Ammon's horn (tissue), 1 donor: ENCODE measurements at places on chromosomes 7 and 10.

DNA sequence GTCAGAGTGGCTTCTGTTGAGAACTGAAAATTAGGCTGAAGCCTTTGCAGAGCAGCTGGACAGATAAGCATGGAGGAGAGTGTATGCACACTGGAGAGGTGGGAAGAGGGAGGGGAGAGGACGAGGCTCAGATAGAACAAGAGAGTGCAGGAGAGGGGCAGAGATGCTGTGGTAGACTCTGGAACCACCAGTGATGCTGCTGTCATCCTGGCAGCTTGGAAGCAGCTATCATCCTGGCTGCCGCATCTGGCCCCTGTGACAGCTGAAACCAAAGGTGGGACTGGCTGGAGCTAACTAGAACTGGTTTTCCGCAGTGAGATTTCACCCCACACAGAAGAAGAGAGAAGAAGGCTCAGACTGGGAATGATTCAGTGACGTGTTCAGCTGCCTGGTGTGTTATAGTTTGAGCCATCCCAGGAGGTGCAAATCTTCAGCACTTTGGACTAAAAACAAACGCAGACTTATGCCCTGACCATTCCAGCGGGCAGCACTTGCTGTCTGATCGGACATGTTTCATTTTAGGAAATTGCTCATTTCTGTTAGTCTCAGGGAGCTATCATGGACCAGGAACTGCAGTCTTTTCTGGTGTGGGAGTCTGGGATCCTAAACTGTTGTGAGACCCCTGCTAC, 38.4 kb downstream of the EEPD1 start:
- DNase-seq, result no peak

DNA sequence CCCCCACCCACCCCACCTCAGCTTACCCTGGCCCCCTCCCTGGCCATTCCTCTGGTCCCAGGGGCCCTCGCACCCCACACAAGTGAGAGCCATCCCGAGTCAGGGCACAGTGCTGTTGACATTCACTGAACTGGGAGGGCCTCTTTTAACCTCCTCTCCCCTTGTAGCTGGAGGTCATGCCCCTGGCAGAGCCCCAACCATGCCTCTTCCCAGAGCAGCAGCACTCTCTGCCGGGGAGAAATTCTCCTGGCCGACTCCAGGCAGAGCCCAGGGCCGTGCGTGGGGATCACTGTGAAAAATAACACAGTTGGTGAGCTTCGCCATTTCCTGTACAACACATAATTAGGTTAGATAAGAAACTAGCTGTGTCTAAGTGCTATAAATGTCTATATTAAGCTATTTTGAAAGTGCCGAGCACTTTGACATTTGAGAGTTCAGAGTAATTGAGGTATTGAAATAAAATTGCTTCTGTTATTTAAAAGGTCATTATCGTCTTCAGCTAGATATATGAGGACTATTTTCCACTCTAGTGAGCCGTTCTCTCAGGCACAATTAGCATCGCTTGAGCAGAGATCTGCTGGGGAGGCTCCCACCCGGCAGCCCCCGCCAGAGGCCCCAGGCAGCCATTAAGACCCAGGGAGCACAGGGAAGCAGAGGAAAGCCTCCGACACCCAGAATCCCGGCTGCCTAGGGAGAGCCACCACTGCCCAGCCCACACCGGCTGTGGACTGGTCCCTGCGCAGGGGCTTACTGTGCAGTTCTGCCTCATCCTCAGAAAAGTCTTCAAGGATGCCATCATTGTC, 62.4 kb upstream of the LRRC18 start:
- DNase-seq, result no peak

DNA sequence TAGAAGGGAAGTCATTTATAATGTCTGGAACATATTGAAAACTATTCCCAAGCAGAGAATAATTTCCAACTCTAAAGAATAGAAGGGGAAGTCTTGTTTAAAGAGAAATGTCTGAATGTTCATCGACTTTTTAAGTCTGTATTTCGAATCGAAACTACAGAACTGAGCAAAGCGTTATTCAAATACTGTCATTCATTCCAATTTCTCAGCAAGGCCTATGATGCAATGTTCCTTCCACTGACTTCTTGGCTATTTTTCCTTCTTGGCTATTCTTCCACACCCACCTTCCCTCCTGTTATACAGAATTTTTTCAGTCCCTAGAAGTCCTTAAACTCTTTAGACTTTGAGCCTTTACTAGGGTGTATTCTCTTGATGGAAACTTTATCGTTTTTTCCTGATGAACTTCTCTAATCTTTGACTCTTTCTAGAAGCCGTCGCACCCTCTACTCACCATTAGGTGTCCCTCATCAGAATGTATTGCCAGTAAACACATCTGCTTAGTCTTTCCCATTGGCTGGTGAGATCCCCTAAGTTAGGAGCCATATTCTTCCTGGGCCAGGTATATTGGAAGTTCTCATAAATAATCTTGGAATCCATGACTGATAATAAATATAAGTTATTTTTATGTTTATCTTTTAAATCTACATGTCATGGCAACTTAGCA, 235.7 kb upstream of the CCDC6 start:
- DNase-seq, result no peak

GRCh38 chr7:842431-843031, 10.3 kb downstream of the SUN1 start:
- DNase-seq, result peak; percentile 85

DNA sequence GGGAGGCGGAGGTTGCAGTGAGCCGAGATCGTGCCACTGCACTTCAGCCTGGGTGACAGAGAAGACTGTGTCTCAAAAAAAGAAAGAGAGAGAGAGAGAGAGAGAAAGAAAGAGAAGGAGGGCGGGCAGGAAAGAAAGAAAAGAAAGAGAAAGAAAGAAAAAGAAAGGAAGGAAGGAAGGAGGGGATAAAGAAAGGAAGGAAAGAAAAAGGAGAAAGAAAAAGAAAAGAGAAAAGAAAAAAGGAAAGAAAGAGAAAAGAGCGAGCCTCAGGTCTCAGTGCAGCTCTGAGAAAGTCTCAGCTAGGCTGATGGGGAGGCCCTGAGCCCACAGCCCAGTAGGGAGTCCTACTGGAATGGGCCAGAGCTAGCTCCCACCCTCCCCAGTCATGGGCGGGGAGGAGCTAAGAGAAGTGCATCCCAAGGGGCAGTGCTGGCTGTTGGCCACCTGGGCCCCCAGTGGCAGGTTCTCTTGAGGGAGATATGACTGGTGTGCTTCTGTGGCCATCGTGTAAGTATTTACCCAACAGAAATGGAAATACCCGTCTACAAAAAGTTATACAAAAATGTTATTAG, 69.3 kb downstream of the ABRAXAS2 start:
- no peak for DNase-seq

DNA sequence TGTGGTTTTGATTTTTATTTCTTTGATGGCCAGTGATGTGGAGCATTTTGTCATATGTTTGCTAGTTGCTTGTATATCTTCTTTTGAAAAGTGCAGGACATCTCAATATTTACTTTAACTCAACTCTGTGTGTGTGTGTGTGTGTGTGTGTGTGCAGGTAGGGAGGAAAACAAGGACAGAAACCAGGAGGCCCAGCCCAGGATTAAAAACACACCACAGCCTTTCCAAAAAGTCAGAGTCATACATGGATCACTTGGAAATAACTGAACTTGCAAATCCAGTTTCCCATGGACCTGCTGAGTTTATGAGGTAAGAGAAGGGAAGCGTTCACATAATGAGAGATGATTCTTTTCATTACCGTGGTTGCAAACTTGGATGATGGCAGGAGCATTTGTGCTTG, 189.9 kb upstream of the LYZL1 start:
- DNase-seq, result no peak

DNA sequence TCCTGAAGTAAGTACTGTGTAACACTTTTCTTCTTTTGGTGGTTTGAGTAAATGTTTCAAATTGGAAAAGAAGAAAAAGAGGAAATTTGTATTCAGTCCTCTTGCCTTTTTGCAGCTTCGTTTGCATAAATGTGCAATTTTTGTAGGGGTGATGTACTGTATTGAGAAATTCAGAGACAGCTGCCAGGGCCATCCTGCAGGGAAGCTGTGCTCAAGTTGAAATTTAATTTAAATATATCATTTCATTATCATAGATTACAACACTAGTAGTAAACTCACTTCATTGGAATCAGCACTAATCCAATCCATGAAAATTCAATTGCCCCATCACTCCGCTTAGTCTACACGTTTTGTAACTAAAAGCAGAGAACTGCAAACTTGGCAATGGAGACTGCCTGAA, 415.4 kb downstream of the DNAJB9 start:
- peak; percentile 8 for DNase-seq

DNA sequence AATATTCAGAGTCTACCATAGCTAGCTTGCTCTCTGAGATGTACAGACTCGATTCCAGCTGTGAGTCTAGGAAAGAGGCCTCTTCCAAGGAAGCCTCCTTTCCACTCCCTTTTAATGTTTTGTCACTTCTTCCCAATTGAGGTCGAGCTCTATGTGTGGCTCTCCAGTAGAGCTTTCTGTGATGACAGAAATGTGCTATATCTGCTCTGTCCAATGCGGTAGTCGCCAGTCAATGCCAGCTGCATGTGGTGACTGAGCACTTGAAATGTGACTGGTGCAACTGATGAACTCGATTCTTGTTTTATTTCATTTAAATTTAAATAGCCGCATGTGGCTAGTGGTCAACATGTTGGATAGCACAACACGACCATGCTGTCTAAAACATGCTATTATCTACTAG, 387.0 kb upstream of the NRP1 start:
- no peak for DNase-seq

DNA sequence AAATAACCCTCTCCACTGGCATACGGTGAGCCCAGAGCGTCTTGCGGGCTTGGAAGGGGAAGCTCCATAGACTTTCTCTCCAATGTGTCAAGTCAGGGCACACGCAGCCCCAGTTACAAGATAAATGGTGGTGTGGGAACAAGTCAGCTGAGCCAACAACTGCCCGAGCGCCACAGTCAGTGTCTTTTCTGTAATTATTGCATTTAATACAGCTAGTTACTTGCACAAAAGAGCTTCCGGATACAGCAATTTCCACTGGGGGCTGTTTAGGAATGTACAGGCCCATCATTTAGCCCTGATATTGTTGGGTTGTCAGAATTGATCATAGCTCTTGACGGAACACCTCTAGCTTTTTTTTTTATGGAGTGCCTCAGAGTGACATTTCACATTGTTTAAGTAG, 193.5 kb upstream of the SP8 start:
- no peak for DNase-seq

DNA sequence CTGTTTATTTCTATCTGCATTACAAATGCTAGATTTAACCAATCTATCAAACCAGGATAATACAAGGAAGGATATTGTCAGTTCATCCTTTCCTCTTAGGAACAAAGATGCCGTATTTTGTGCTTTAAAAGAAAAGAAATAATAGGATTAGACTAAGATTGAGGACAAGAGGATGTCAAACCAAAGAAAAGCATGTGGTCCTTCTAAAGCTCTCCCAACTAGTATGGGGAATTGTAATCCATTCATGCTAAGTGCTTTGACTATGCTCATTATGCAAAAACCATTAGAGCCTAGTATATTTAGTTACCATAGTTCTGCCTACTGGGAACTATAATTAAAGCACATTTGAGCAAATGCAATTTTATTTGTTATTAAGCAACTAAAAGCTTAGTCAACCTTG, 280.2 kb downstream of the GRM8 start:
- DNase-seq, result no peak

DNA sequence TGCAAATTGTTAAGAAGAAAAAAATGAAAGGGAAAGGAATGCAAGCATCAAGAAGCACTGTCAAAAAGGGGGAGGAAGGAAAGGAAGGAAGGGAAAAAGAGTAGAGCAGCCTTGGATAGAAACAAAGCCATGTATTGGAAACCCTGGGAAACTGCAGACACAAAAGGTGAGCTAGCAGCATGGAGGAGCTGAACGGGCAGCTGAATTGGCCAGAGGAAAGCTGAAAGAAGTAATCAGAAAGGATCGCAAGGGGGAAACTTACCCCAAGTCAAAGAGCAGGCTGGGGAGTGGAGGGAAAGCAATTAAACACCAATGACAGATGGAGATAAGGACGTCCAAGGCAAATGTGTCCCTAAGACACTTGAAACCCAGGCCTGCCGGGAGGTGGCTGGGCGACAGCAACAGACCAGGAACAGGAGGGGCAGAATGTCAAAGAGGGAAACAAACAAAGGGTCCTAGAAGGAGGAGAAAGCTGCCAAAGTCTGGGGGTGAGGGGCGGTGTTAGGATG, 93.8 kb upstream of the SVIL start:
- DNase-seq, result no peak

GRCh38 chr7:66359656-66360211, 154.6 kb downstream of the TPST1 start:
- peak; percentile 17 for DNase-seq

- DNase-seq, result no peak
Measured at GRCh38 chr7:25906003-25906402, 246.0 kb upstream of the NFE2L3 start.

DNA sequence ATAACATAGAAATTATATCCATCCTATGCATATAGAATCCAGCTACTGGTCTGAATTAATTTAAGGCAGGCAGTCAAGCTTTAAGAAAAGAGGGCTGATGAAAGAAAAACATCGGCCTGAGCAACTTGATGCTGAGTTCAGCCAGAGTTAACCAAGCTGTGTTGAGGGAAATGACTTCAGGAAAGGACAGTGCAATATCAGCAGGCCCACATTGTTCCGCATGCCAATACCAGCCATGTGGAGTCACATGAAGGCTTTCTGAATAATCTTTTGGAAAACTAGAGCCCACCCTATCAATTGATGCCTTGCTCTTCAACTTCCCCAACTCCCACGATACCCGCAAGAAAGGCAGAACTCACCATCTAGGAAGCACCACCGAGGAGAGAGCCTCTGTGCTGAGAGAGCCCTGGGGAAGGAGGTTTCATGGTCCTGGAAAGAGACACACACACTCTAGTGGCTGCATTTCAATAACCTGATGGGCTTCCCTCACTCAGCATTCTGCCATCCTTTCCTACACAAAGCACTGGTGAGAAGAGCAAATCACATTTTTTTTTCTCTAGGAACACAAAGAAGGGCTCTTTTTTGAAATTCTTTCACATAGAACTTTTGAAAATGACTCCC, 125.8 kb upstream of the PTN start:
- DNase-seq, result no peak

- no peak for DNase-seq
Measured at GRCh38 chr10:62733654-62734293, 70.7 kb upstream of the ADO start.

DNA sequence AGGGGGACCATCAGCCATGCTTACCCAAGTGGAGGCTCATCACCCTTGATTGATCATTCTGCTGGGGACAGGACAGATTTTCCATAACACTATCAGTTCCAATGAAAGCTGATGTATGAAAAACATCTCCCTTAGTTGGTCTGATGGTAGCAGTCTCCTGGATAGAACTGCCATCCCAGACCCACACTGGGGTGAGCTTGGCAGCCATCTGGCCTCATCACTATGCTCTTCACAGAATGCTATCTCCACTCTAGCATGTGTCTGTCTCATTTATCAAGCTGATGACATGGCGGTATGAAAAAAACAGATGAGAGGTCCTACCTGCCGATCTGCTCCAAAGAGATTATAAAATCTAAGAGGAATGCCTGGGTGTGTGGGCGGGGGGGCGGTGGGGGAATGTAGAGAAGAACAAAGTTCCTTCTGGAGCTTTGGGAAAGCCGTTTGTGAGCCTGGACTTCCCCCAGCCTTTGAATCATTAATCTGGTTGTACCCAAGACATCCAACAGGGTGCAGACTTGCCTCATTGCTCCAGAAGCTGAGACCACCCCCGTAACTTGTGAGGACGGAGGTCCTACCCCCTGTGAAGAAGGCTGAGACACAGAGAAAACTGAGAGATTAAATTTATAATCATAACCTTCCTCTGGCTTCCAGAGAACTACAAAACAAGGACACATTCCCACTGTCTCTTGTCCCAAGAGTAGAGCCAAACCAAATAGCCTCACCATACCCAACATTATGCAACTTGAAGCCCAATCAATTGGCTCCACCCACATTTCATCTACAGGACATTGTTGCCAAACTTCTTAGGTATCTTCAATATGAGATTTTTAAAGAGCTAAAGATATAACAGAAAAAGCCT, 340.8 kb downstream of the KCNMA1 start:
- DNase-seq, result no peak

GRCh38 chr7:18228686-18229085, 201.0 kb upstream of the PRPS1L1 start:
- no peak for DNase-seq
